OCI-LY7 (cell line): ENCODE measurements at places on chromosomes 1 and 21. TPM values are rescaled to one million over a fixed set of nuclear protein-coding genes. Genes with fewer than 3 reads are reported as not detected.

Gene ARHGEF10L
- total RNA-seq = 2.3 and 2.4 TPM in 2 replicates

Gene SPATA6
- 1.7 and 2.5 TPM in 2 replicates for total RNA-seq

Gene CELA3B
- not detected in 2 replicates for total RNA-seq

Gene AK4
- total RNA-seq = 0.70 and 1.4 TPM in 2 replicates

Gene EFNA1
- not detected in 2 replicates for total RNA-seq

Gene SEC16B
- not detected in 2 replicates for total RNA-seq

DNA sequence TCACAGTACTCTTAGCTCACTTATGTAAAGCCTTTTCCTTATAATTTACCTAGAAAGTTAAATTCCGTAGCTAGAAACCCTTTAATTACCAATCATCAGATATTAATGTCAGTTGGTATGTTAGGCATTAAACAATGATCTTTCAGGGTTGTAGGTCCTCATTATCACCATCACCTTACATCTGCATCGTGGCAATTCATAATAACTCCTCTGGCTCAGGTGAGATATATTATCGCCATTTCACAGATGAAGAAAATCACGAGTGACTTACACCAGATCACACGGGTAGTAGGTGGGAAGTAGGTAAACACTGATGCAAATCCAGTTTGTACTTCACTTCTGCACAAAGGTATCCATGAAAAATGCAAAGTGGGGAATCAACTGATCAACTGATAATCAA lies 639 bp downstream of the NUP133 start:
- DNase-seq = no peak

GRCh38 chr1:48048064-48048463 lies 50.9 kb upstream of the TRABD2B start:
- no peak for DNase-seq

- DNase-seq = no peak
These were observed 38.5 kb downstream of the PYHIN1 start for GRCh38 chr1:158969855-158970254.

- no peak for DNase-seq
These were observed 3.6 kb downstream of the ZNF362 start for GRCh38 chr1:33259879-33260278.

- DNase-seq = peak; percentile 2
These were observed 62.9 kb downstream of the TBX19 start for GRCh38 chr1:168343566-168343965.

- no peak for DNase-seq
These were observed 35.4 kb upstream of the SCMH1 start for GRCh38 chr1:41277371-41277975.

GRCh38 chr1:1873186-1873585 lies 17.7 kb downstream of the GNB1 start:
- no peak for DNase-seq

GRCh38 chr21:35044770-35045541 lies 4.1 kb downstream of the RUNX1 start:
- no peak for DNase-seq

GRCh38 chr1:3892748-3893147 lies 7.3 kb downstream of the C1orf174 start:
- DNase-seq = no peak

DNA sequence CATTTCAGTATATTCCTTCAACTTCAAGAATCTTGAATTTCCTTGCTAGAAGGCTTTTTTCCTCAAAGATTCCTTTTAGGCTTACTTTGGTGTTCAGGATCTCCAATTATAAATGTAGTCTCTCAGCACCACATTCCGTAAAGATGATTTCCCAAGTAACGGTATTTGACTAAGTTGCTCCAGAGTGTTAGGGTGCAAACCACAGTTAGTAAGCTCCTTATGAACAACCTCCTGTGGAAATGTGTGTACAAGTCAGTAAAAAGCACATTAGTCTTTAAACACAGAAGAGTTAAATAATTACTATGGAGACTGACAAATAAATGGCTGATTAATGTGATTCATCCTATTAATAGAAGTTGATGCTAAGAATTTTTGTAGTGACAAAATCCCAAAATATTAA lies 10.3 kb downstream of the DONSON start:
- DNase-seq = no peak

DNA sequence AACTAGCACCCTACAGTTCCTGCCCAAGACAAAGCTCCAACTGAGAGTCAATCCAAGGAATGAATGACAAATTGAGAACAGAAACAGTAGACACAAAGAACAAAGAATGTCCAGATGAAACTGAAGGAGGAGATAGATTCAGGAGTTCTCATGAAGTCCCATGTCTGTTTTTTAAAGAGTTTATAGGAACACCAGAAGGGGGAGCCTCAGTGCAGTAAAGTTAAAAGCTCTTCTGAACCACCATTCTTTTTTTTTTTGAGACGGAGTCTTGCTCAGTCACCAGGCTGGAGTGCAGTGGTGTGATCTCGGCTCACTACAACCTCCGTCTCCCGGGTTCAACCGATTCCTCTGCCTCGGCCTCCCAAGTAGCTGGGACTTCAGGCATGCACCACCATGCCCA lies 323.6 kb downstream of the MRPL39 start:
- DNase-seq = peak; percentile 1

GRCh38 chr1:108745980-108746381 lies 493 bp upstream of the STXBP3 start:
- DNase-seq = no peak
